ENCODE measurements at places on chromosomes 5 and 9.

- no peak for DNase-seq
Observed at GRCh38 chr5:140594169-140594568, 29.5 kb downstream of the SLC35A4 start.

DNA sequence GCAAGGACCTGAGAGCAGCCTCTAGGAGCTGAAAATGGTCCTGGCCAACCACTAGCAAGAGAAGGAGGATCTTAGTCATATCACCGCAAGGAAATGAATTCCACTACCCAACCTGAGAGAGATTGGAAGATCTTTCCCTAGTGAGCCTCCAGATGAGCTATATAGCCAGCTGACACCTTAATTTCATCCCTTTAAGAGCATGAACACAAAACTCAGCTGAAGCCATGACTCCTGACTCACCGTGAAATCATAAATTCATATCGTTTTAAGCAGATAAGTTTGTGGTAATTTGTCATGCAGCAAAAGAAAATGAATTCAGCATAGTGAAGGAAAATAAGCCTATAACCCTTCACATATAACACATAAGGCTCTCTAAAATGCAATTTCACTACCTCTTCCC, 23.5 kb downstream of the MAPKAP1 start:
- no peak for DNase-seq

GRCh38 chr5:124743602-124744169, 2.8 kb downstream of the ZNF608 start:
- no peak for DNase-seq

DNA sequence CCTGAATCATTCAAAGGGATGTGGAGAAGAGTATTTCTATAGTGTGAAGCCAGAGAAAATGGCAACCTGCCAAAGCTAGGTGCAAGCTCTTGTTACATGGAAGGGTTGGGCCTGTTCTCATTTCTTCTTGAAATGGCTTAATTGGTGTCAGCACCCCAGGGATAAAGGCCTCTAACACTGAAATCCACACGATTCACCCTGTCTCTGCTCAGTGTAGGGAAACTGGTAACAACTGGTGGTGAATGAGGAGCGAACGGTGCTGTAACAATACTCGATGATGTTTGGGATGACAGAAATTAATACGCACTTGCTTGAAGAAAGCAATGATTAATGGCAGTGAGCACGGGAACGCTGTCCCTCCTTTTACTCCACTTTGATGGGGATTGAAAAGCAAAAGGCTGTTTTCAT, 16.2 kb downstream of the PBX3 start:
- DNase-seq, result no peak

- no peak for DNase-seq
Observed at GRCh38 chr5:133347039-133347438, 265.3 kb downstream of the FSTL4 start.

- DNase-seq, result no peak
Observed at GRCh38 chr5:149302641-149303040, 31.0 kb downstream of the AFAP1L1 start.

DNA sequence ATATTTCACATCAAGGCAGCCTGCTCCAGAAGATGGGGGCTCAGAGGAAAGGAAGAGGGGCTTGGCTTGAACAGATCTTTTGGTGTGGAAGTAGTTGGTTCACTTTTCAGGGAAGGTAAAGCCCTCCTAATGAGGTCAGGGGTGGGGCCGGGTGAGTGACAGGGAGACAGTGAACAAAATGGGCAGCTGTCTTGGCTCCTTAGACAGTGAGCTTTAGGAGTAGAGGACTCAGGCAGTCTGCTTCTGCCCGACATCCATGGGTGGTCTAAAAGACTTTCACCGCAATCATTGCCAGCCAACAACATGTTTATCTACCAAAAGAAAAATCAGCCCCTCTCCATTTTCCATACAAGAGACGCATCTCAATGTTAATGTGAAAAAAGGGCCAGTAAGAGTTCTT, 241.0 kb downstream of the EBF1 start:
- DNase-seq, result no peak

DNA sequence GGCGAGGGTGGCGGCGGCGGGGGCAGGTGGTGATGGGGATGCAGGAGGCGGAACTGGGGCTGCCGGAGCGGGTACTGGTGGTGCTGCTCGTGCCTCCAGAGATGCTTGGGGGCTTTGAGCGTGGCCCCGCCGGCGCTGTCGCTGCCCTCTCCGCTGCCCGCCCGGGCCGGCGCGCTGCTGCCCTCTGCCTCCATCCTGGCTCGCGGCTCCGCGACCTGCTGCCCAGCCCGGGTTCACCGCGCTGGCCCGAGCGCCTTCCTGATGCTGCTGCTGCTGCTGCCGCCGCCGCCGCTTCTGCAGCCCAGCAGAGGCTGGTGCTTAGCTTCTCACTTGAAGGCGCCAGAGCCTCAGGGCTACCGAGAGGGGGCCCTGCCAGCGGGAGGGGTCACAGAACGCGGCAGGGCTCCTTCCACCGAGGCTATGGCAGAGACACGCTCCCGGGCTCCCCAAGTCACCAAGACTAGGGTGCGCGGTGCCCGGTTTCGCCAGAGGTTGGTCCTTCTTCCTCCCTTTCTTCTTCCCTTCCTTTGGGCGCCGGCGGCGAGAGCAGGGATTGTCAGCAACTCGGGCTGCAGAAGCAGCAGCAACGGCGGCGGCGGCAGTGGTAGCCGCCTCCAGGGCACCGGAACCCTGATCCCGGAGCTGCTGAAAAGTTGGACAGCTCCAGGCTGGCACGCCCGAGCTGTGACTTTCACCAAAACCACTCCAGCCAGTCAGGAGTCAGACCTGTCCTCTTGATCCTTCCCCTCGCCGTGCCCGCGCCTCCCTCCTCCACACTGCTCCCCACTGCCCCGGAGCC, at the start of gene PDE4D:
PDE4D (minus strand) TSS at position 298 of the 799 bp plus-strand sequence.
- DNase-seq, result no peak
